Pancreas (tissue), 10 donors: ENCODE measurements at places on chromosomes 11 and 22. TPM values are rescaled to one million over a fixed set of nuclear protein-coding genes. Genes with fewer than 3 reads are reported as not detected.

ISX gene
- not detected for total RNA-seq

POTEH gene
- not detected for total RNA-seq

RIMBP3C gene
- total RNA-seq: 0.23 TPM

B4GALNT4 gene
- 4.8 TPM for total RNA-seq

TMEM191C gene
- 0.20 TPM for total RNA-seq

GRM5 gene
- total RNA-seq: 0.06 TPM

CSF2RB gene
- 0.60 TPM for total RNA-seq

PRG3 gene
- not detected for total RNA-seq

RFPL3 gene
- not detected for total RNA-seq

TBCEL gene
- total RNA-seq: 11.1 TPM

ANO3 gene
- 1.1 TPM for total RNA-seq

VSIG10L2 gene
- 0.28 TPM for total RNA-seq
